ENCODE measurements at places on chromosomes 5 and 9.

DNA sequence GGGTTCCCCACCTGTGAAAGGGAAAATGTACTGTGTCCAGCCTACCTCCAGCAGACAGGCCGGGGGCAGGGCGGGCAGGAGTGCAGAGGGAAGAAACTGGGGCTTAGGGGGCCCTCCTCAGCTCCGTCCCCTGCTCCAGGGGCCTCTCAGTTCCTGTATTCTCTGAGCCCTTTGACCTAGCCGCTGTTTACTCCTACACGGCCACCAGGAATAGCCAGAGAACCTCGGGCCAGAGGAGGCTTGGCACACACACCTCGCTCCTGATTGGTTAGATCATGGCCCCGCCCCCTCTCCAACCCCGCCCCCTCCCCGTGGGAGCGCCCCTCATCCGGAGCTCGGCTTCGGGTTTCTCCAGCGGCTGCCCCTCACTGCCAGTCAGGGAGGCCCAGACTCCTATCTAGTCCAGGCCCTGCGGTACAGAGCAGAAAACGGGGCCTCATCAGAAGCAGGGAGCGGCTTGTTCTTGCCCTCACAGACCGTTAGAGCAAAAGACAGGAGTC lies 2.2 kb downstream of the ST6GALNAC6 start:
- peak; percentile 35 for DNase-seq

DNA sequence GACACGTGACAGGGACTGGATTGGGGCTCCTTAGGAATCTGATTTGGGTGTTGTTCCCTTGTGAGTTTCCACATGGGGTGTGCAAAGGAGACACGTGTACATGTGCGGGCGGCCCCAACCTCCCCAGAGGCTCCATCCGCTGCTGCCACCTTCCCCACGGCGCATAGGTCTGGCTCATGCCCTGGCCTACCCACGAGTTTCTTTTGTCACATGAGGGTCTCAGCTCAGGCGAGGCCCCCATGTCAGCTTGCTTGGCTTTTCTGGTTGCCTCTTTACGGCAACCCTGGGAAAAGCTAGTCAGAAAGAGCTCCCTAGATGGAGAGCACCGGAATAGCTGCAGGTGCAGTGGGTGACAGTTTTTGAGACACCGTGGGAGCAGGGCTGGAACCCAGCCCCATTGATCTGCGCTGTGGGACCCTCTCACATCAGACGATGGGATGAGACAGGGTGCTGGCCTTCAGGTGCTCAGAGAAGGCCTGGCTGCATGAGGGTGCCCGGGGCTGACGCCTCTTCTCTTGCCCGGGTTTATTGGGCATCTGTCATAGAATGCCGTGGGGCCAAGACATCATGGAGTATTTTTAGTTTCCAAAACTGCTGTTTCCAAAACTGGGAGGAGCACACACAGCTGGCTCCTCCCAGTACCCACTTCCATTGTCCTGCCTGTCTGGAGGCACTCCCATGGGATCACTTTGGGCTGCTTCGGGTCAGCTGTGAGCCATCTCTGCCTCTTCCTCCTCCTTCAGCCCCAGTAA lies 107.8 kb downstream of the WNK2 start:
- DNase-seq, result no peak

GRCh38 chr5:1801967-1802295 lies 724 bp downstream of the NDUFS6 start:
- DNase-seq, result no peak

- DNase-seq, result no peak
Measured at GRCh38 chr5:98840946-98841345, 67.5 kb downstream of the RGMB start.

- DNase-seq, result no peak
Measured at GRCh38 chr9:35852876-35853865, 17.0 kb downstream of the OR13J1 start.

GRCh38 chr5:124056326-124056990 lies 544.5 kb downstream of the CSNK1G3 start:
- DNase-seq, result no peak

DNA sequence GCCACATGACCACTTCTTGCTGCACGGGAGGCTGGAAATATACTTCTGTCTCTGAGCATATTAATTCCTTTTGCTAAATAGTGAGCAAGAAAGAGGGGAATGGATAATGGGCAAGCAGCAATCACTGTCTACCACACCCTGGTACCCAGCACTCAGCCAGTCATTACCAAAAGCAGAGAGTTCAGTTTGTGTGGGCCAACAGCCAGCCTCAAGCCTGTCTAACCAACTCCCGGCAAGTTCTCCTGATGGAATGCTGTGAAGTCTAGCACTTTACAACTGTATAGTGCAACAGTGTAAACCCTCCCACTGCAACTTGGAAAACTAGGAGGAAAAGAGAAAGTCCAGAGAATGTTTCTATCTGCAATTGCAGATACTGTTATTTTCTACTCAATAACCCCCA lies 47.8 kb downstream of the PLK2 start:
- no peak for DNase-seq

DNA sequence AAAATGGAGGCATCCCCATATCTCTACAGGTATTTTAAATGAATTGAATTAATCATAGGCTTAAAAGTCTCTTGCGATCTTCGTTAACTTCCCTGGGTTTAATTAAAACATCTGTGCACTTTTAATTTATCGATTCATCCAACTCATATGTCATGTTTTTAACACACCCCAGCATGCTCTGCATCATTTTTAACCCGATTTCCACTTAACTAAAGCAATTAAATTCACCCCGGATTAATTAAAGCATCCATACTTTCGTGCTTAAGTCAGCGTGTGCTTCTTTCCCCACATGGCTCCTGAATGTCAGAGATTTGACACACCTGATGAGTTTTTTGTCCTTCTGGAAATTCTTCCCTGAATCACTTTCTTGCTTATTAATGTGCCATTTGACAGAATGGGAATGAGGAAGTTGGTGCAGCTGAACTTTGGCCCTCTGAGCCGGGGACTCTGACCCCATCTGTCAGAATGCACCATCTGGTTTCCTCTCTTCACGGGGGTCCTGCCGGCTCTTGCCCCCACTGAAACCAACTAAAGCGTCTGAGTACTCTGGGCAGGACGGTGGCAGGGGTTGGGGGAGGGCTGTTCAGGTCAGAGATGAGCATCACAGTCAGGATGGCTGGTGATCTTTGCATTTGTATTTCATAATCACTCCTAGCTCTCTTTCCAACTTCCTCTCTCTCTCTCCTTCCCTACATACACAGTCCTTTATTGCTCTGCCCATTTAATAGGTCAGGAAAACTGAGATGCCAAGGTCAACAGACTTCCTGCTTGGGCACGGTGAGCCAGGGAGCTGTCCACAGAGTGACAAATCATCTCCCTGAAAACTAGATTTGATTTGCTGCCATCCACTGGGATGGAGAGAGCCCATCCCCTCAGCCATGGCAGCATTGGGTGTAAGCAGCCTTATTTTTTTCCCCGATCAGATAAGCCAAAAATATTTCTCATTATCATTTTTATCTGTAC lies 180.3 kb upstream of the WWC1 start:
- no peak for DNase-seq

DNA sequence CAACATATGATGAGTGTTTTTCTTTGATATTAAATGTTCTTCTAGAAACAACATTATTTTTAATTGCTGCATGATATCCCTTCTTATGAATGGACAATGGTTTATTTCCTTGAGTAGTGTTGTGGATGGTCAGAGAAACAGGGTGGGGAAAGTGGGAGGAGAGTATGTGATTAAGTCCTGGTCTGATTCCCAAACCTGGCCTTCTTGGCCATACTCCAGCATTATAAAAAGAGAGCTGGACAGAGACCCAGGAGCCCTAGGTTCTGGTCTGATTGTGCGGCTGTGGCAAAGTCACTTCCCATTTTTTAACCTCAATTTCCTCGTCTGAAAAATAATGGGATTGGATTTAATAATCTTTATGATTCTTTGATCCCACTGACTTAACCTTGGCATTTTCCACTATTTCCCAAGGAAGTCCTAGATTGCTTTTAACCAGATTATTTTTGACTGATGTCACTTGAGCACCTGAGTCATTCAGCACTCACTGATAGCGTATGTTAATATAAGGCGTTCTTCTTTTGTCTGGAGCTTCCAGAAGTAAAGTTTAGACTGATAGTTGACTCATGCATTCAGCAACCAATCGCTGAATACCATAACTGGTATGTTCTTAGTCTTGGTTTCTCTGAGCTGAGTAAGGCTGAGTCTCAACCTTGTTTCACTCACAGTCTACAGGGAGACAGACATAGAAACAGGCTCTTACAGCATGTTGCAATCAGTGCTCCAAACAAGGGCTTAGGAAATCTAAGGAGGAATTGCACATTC lies 26.2 kb downstream of the OSMR start:
- DNase-seq, result peak; percentile 99

DNA sequence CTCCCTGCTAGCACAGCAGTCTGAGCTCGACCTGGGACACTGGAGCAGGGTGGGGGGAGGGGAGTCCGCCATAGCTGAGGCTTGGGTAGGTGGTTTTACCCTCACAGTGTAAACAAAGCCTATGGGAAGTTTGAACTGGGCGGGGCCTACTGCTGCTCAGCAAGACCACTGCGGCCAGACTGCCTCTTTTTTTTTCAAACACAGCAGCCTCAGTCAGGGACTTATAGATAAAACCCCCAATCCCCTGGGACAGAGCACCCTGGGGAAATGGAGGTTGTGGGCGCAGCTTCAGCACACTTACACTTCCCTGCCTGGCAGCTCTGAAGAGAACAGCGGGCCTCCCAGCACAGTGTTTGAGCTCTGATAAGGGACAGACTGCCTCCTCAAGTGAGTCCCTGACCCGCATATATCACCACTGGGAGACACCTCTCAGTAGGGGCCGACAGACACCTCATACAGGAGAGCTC lies 151.1 kb upstream of the APC start:
- no peak for DNase-seq

All from HFFc6 (cell line).